Left kidney (tissue), 8 donors: ENCODE measurements at places on chromosomes 5 and 9. TPM values are rescaled to one million over a fixed set of nuclear protein-coding genes. Genes with fewer than 3 reads are reported as not detected.

The CXCL14 gene
- polyA plus RNA-seq = 23.0 TPM

The TMEM141 gene
- 53.9 TPM for polyA plus RNA-seq

DNA sequence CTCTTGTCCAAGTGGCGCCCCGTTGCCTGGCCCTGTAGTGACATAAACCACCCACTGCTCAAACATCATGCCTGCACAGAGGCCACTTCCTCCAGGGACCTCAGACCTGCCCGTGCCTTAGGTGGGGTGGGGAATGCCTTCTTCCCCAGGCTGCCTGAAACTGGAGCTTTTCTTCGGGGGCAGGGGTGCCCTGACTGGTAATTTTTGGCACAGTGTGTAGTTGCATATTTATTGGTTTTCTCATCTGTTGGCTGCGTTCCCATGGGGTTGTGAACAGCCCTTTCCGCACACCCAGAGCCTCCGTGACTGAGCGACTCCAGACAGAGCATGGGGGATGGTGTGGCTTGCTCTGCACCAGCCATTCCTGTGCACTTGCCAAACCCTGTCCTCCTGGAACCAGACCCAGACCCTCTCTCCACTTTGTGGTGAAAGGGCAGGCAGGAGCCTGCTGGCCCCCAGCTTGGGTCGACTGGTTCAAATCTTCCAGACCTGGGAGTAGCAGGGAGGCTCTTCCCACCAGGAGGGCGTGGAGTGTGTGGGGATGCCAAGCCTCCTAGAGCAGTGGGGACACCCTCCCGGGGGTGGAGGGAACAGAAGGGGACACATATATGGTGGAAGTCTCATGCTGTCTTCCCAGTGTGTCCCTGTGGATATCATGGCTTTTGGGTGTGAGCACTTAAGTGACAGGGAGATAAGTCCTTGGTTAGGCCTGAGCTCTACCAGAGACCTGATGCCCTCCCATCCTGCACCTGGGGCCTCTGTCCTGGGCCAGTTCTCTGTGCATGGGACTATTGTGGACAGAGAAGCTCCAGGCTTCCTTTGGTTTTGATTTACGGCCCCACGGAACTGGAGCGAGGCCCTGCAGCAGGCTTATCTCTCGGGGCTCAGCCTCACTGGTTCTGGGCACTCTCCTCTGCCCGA lies 39.6 kb downstream of the WNK2 start:
- DNase-seq = no peak

The OR1J2 gene
- not detected for polyA plus RNA-seq

GRCh38 chr9:132627106-132627505 lies 42.7 kb downstream of the DDX31 start:
- DNase-seq = no peak

DNA sequence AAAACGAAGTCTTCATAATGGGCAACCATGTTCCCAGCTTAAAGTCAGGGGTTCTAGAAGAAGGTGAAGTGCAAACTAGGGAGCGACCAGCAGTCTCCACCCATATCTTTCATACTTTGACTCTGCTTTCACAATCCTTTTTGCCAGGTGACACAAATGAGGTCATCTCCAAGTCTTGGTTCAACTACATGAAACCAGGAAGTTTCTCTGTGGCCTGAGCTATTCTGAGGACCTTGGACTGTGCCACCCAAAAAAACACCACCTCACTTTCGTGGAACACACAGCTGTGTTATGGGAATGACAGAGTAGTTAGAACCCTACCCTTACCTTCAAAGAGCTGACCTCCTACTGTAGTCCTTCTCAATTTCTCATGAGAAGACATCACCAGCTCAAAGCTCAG lies 309.2 kb downstream of the AGTPBP1 start:
- DNase-seq = no peak

GRCh38 chr5:93385655-93386054 lies 195.4 kb downstream of the NR2F1-AS1 start:
- no peak for DNase-seq

The MACIR gene
- polyA plus RNA-seq = 19.8 TPM

DNA sequence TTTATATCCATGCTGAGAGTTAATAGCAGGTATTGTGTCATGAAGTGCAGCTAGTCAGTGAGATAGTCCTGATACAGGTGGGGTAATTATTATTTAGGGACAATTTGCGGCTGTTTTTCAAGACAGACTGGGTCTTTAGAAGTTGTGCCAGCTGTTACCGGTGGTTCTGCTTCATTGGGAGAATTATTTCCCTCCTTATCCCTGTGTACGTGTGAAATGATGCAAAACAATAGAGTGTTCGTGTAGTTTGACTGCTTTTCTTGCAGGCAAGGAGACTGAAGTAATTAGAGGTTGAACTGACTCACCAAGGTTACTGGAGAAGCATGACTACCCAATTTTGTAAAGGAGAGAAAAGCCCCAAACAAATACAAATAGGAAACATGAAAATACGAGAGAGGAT lies 101.7 kb downstream of the ARRDC3 start:
- no peak for DNase-seq

The TRPM3 gene
- polyA plus RNA-seq = 15.4 TPM

- no peak for DNase-seq
These were observed 345.0 kb downstream of the TLE1 start for GRCh38 chr9:81344366-81344765.

GRCh38 chr5:664994-665360 lies 28.2 kb downstream of the TPPP start:
- no peak for DNase-seq

The KIAA1958 gene
- 18.2 TPM for polyA plus RNA-seq

The FOXD4L5 gene
- polyA plus RNA-seq = 0.27 TPM

GRCh38 chr5:178221282-178221681 lies 11.3 kb downstream of the PHYKPL start:
- no peak for DNase-seq

DNA sequence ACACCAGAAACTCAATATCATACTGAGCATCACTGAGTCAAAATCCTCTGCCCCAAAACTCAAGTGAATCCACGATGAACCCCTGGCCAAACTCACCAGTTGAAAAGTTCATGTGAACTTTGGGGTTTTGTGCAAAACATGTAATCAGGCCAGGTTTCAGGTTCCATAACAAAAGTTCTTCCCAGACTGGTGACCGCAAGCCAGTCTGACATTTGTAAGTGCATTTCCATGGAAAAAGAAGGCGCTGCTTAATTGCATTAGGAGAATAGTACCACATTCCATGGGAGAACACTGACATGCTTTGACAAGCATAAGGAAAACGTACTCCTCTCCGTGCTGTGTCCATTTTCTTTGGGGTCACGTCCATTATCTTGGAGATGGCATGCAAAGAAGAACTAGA lies 567.0 kb downstream of the BNC2 start:
- DNase-seq = no peak

The TSSK1B gene
- 0.12 TPM for polyA plus RNA-seq

DNA sequence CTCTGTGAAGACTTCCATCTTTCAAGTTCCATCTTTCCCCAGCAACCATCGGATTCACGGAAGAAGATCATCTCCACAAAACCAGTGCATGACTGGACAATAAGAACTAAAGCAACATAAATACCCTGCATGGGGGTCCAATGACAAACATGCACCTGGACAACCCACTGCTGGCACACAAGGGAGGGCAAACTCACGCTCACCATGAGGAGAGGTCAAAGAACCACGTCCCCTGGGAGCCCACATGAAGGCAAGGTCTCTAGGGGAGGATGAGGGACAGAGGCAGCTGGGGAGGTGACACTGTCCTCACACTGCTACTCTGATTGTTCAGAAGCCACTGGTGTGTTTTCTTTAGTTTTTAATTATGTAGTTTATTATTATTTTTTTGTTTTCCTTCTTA lies 190.8 kb downstream of the MED10 start:
- no peak for DNase-seq

The MLANA gene
- polyA plus RNA-seq = 1.0 TPM

DNA sequence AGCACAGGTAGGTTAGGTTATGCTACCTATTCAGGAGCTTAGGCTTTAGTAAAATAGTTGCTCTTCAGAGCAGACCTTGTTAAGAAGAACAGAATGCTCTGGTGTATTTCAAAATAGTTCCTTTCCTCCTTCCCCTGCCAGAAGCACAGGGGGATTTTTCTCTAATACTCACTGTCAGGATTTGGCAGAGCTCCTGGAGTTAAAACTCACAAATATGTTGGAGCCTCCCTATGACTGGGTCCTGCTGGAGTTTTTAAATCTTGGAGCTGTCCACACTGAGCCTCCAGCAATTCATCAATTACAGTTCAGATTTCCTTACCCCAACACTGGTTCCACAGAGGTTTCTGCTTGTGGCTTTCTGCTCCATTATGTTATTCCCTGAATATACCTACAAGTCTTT lies 1233.8 kb upstream of the WWC1 start:
- no peak for DNase-seq

DNA sequence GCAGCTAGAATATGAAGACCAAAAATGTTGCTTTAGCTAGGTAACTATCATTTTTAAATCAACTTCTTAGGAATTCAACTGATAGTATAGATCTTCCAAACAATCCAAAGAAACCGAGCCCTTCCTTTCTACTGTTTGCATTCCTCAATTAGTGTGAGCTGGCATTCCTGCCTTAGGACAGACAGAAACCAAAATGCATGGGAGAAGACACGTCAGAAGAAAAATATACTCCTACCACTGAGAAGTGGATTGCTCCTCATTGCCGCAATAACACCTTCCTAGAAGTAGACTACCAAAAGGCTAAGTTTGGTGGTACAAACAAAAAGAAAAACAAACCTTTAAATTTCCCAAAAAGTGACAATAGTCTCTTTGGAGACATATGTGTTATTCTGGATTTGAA lies 440.0 kb downstream of the SEMA5A start:
- no peak for DNase-seq

DNA sequence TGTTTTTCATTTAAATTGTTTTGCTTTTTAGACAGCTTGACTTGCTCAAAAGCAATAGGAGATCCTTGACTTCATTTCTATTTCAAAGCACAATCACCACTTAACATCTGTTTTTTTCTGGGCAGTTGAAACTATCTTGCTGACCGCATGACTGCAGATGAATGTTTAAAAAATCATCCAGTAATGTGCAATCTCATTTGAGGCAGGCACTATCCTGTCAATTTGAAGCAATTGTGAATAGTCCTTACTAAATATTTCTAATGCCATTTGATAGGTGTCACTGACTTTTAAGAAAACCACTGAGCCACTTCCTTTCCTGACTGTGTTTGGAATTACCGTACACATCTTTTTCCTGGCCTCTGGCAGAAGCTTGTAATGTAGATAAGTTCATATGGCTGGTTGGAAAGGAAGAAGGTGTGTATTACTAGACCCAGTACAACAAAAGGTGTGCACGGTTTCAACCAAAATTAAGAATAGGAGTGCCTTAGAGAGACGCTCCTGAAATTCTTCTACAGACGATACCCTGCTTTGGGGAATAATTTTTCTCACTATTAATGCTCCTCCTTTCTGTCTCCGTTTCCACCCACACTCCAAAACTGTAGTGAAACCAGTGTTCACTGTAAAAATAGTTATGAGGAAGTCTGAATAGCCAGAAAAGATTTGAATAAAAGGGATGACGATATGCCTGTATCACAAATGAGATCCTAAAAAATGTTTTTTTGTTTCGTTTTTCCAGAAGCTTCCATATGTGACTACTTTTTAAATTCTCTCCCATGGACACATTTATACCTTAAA lies 136.7 kb upstream of the MOCS2 start:
- DNase-seq = no peak

DNA sequence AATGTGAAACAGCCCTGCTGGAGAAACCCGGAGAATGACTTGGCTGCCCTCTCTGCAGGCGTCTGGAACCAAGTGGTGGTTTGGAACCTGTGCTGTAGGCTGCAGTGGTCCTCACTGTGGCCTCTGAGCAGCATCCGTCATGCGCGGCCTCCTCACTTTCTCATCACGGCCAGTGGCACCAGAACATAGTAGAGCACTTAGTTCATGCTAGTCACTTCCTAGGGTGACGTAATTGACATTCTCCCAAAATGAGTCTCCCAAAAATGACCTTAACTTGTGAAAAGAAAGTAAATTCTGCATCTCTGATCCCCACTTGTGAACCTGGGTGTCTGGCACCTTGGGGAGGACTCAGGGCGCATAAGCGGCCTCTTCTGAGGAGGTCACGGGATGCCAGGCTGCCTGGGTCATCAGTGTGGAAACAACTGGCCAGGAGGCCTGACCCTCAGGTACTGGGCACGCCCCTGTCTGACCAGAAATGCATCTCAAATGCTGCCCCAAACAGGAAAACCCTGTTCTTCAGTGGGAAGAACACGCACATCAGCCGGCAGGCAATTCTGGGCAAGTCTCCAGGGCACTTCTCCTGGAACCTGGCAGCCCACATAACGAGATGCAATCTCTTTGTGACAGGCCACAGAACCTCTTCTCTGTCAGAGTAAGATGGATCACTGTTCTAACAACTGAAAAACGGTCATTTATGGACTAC lies 36.6 kb upstream of the SPTLC1 start:
- DNase-seq = no peak
